ENCODE measurements at places on chromosomes 11 and 22.

- DNase-seq = no peak
Observed at GRCh38 chr11:83957038-83957900, 671.1 kb upstream of the CCDC90B start.

- no peak for DNase-seq
Observed at GRCh38 chr22:45341498-45341897, 31.8 kb downstream of the FAM118A start.

- no peak for DNase-seq
Observed at GRCh38 chr11:26901162-26901561, 92.8 kb upstream of the FIBIN start.

DNA sequence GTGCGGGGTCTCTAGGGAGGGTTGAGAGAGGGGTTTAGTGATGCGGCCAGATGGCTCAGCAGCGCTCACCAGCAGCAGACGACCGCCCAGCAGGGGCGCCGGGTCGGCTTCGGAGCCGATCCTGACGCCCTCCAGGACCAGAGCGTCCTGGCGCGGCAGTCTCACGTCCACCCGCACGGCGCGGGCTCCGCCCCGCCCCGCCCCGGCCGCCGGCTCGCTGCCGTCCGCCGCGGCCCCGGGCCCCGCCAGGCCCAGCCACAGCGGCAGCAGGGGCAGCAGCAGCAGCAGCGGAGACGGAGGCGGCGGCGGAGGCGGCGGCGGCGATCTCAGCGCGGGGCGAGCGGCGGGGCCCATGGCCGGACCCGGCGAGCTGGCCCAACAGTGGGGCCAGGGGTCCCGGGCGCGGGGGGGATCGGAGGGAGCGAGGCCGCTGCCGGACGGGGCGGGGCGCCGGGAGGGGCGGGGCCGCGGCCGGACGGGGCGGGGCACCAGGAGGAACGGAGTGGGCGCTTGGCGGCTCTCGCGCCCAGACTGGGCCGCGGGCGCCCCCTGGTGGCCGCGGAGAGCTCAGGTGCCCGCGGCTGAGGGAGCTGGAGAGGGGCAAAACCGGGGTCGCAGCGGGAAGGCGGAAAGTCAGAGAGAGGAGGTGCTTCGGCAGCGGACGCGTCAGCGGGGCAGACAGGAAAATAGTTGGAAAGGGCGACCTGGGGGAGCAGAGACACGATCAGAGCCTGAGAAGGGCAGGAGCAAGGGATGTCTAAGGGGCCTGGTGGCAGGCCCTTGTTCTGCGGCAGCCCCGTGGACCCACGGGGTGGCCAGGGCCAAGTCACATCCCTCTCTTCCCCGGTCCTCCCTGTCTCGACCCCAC, at the start of gene RNF215:
TSS of gene RNF215 (minus strand) at position 452 of the 868 bp plus-strand sequence. CDS start at position 354, 98 bp downstream.
- peak; percentile 27 for DNase-seq

Data from bronchial epithelial cell (primary cell).